ENCODE measurements at places on chromosomes 7 and 10.

DNA sequence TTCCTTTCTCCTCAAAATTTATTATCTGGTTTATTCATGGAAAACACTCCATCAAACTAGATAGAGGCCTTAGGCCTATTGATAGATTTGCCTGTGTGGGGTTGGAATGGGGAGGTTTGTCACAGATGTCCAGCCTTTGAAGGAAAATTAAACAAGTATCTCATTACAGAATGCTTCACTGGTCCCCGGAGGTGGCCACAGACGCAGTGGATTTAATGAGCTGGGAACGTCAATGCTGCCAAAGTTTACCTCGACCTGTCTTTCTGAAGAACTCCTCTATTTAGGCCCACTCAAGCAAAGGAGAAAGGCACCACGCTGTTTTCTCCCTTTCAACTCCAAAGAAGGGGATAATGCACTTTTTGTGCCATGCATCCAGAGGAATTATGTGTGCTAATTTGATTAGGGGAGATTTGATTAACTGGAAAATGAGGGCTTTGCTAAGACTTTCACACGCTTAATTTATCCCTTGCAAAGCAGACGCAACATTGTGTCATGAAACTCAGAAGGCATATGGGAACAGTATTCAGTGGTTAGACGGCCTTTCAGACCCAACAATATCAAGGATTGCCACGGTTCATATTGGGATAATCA lies 558.8 kb upstream of the GALNT17 start:
- DNase-seq = no peak

DNA sequence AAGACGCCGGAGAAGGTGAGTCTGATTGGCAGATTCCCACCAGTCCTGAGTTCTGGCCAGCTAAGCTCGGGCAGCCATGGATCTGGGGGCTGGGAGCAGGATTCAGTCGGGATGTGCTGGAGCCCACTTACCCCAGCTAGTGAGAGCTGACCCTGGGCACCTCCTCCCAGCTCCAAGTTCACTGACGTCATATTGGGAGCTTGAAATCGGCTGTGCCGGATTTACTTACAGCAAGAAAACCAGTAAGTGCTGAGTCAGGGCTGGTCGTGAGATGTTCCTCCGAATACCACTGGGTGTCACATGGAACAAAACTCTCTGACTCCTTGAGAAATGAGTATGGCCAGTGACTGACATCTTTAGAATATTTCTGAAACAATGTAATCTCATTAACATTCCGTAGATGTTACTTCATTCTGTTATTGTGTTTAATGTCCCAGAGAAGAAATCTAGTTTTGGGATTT lies 621.2 kb downstream of the SDK1 start:
- DNase-seq = no peak

- no peak for DNase-seq
These were observed 1.1 kb downstream of the COL17A1 start for GRCh38 chr10:104084482-104085142.

GRCh38 chr7:155663937-155664336 lies 19.5 kb downstream of the RBM33 start:
- no peak for DNase-seq
